Activated CD8-positive, alpha-beta T cell treated with anti-CD3 and anti-CD28 coated beads for 36 hours (primary cell): ENCODE measurements at places on chromosomes 1 and 21. TPM values are rescaled to one million over a fixed set of nuclear protein-coding genes. Genes with fewer than 3 reads are reported as not detected.

The KRTAP19-1 gene
- total RNA-seq, result not detected

The SPATA21 gene
- total RNA-seq, result not detected

The OR2L13 gene
- not detected for total RNA-seq

The GBP4 gene
- 38.3 TPM for total RNA-seq

The CRYBG2 gene
- 6.4 TPM for total RNA-seq

The CYP4X1 gene
- not detected for total RNA-seq
